ENCODE measurements at places on chromosomes 2 and 18.

GRCh38 chr2:98739020-98739419 lies 8.1 kb upstream of the MGAT4A start:
- DNase-seq, result no peak

- no peak for DNase-seq
Measured at GRCh38 chr2:196341277-196341841, 170.0 kb upstream of the STK17B start.

GRCh38 chr18:32802591-32803451 lies 30.0 kb upstream of the KLHL14 start:
- DNase-seq, result no peak

DNA sequence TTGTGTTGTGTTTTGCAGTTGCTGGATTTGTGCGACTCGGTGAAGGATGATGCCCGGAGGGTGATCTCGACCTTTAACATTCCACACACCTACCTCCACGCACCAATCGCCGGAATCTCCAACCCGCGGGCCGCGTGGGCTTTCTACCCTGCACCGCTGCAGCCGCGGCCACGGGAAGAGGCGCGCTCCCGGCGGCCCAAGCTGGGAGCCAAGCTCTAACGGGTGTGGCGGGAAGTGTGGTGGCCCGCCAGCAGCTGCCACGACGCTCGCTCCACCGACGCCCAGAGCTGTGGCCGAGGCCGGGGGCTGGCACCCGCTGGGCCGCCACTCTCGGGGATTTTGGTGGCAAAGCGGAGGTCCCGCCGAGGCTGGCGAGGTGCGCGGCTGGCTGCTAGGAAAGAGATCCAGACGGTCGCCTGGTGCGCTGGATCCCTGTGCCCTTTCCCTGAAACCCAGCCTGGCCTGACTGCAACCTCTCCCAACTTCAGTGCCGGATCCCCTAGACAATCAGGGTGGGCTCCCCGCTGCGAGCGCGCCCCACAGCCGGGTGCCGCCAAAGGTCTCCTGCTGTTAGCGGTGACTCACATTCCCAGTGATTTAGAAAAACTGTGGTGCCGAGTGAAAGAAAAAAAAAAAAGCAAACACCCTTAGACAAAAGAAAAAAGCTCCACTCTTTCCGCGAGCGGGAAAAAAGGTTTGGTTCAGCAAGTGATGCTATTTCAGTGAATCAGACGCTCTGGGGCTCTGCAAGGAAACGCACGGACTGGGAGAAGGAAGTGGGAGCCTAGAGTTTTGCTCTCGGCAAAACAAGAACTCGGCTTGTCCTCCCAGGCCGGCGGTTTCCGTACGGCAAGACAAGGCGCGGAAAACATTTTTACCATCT lies 2.9 kb upstream of the BCL2L11 start:
- DNase-seq, result no peak

GRCh38 chr2:226743915-226744314 lies 55.7 kb downstream of the IRS1 start:
- DNase-seq, result no peak

All from activated CD4-positive, alpha-beta T cell treated with anti-CD3 and anti-CD28 coated beads, Interleukin-2, Interleukin-4, amounts not matched to agents 100 ng/mL and 50 ng/mL, durations not matched to agents 16 hours and 8 hours (primary cell).